ENCODE measurements at places on chromosomes 5 and 9. TPM values are rescaled to one million over a fixed set of nuclear protein-coding genes. Genes with fewer than 3 reads are reported as not detected.

Gene ABCA1
- total RNA-seq = 207 TPM

Gene GRM6
- under 0.01 TPM for total RNA-seq

Gene EPB41L4A
- total RNA-seq = 0.09 TPM

Gene SLC46A2
- not detected for total RNA-seq

Gene PRLR
- total RNA-seq = not detected

Gene ZFP2
- total RNA-seq = 2.6 TPM

Gene SPINK7
- not detected for total RNA-seq

Gene FAM78A
- total RNA-seq = 0.52 TPM

Gene DIPK1B
- total RNA-seq = 1.1 TPM

Gene NRG2
- 0.32 TPM for total RNA-seq

Gene FGD3
- not detected for total RNA-seq

Gene IL31RA
- total RNA-seq = 0.77 TPM

Gene C5
- total RNA-seq = 3.9 TPM

Gene DND1
- total RNA-seq = 0.17 TPM

Gene DNAH5
- total RNA-seq = 0.47 TPM

Gene SLC34A1
- total RNA-seq = not detected

Gene RMI1
- 3.8 TPM for total RNA-seq

Gene INPP5E
- total RNA-seq = 4.5 TPM
